ENCODE measurements at places on chromosomes 12 and 14.
A peak's percentile ranks its signal among the peaks of the same experiment; 100 is the strongest.

DNA sequence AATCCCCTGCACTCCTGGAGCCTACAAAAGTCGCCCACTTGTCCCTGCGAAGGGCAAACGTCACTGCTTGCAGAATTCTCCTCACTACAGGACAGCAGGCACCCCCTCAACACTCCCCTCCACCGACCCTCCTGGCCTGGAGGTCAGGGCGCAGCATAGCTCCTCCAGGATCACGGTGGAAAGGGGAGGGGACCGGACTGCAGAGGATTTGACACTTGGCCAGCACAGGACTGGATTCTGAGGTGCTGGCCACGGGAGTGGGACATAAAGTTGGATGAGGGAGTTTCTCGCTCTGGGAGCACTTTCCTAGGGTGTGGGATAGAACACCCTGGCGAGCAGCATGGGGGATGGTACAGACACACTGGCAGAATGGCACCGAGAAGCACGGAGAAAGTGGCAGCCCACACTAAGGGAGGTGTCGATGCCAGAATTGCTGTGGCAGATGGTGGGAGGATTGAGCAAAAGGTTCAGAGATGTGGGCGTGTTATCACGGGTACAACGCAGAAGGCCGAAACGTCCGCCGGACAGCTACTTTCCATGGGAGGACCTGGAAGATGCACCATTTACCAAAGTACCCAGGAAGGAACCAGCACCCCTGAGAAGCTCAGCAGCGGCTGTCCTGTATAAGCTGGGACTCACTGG, 51.4 kb upstream of the DIO3 start:
- DNase-seq = no peak

DNA sequence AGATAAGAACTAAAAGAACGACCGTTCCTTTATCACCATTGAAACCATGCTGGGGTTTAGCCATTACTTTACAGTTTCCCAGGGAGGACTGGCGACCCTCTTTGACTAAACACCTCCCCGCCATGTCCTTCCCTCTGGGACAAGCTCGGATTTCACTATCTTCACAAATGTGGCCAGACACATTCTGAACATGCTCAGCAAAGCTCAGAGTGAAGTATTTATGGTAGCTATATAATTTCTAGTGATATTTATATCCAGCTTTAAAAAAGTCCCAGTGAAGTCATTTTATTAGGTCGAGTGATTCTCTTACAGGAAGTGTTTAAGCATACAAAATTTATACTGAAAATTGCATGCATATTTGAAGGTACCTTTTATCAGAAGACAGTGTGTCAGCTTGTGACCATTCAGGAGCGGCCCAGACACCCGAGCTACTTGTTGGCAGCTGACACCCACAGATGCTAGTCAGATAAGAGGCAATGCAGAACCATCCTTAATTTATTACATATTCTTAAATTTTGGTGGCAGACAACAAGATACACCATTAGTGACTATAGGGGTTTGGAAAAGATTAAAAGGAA, 36.8 kb downstream of the NIN start:
- DNase-seq = no peak

DNA sequence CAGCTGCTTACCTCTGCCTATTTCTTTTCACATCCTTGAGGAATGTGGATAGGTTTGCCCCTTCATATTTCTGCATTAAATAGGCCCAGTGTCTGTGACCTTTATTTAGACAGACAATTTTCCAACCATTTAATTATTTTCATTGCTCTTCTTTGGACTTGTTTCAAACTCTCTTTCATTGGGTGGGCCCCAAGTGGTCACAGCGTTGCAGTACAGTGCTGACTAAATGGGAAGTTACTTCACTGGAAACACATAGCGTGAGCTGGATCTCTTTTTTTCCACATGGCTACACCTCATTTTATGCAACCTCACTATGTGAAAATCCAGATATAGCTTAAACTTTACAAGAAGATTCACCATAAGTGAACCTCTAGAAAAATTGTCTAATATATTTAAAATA, 438.9 kb downstream of the ADAMTS20 start:
- DNase-seq = peak; percentile 16

GRCh38 chr12:64673490-64674169, 63.3 kb downstream of the RASSF3 start:
- DNase-seq = peak; percentile 53

DNA sequence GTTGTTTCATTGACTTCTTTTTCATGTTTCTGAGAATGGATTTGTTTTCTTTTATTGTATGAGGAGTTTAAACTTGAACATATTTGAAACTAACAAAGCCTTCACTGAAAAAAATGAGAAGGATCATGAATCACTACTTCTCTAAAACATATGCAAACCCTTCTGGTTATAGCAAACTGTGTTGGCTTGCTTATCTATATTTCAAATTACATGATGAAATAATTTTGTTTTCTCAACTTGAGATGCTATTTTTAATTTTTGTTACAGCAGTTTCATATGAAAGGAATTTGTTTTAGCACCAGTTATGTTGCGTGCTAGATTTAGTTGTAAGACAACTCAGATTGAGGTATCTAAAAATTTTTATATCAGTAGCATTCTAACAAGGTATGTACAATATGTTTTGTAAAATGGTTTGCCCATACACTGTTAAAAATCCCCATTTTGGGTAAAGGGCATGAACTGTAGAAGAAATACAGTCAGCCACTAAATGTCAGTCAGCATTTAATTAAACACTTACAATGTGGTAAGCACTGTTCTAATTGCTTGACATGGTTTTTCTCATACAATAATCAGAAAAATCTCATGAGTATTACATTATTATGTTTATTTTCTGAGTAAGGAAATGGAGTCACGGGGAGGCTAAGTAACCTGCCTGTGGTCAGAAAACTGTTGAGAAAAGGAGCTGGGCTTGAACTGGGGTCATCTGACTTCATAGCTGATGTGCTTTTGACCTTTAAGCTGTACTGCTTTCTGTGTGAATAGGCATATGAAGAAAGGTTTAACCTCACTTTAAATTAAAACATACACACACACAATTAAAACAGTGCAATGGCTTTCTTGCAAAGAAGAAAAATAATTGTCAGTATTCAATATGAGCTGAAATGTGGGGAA, 105.7 kb downstream of the PLEKHA5 start:
- no peak for DNase-seq

DNA sequence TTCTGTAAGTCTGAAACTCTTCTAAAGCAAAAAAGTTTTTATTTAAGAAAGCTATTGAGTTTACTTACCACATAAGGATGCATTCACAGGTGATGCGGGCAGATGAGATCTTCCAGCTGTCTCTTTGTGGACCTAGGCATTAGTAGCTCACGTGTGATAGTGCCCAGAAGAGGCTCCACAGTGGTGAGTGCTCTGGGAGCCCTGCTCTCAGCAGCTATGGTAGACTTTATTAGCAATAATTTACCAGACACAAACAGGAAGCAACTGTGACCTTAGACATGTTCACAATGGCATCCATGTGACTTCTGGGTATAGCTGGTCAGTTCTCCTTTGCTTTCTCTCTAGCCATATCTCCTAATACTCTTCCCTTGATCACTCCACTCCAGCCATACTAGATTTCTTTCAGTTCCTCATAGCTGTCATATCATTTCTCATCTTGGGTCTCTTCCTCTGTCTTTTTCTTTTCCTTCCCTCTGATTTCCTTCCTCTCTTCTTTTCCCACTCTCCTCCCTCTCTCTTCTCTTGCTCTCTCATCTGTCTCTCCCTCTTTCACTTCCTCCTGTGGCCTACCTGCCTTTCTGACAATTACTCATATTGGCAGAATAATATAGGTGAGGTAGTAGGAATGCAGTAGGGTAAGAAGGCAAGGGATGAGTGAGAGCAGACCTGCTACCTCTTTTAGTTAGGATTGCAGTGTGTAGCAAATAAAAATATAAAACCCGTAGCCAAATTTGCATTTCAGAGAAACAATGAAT, 75.2 kb upstream of the SCAF11 start:
- DNase-seq = no peak

GRCh38 chr12:113325916-113326315, 9.0 kb downstream of the SLC8B1 start:
- peak; percentile 48 for DNase-seq

- DNase-seq = no peak
Measured at GRCh38 chr14:31944256-31945073, 132.6 kb upstream of the ARHGAP5 start.

DNA sequence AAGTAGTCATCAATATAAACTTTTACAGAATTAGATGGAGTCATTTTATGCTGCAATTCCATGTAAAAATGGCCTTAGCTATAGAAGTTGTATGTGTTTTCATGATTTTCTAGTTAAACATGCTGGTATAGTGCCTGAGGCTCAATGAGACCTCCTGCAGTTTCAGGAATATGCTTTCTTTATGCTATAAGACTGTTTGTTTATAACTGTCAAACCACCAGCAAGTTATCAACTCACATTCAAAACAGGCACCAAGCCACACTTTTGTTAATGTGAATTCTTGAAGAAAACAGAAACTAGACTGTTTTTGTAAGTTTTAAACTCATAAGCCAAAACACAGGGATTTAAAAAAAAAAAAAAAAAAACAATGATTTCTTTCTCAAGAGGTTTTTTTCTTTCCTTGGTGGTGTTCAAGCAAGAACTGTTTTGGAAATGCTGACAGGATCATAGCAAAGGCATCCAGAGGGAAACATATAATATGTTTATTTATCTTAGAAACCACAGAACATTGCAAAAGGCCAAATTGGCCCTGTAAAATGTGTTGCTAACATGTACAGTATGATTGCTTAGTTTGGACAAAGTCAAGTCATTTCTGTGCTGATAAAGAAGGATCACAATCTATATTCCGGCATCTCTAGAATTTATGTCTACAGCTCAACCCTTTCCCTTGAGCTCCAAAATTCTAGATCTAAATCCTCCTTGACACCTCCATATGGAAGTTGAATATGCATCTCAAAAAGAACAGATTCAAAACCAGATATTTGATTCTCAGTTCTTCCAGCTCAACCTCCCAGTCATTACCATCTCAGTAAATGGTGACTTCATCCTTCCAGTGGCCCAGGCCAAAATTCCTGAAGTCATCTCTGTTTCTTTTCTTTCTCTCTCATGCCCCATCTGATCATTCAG, 29.0 kb upstream of the LUM start:
- no peak for DNase-seq

GRCh38 chr12:7756993-7757392, 8.0 kb upstream of the NANOGNB start:
- no peak for DNase-seq

GRCh38 chr12:40435251-40435650, 210.5 kb downstream of the LRRK2 start:
- DNase-seq = no peak

DNA sequence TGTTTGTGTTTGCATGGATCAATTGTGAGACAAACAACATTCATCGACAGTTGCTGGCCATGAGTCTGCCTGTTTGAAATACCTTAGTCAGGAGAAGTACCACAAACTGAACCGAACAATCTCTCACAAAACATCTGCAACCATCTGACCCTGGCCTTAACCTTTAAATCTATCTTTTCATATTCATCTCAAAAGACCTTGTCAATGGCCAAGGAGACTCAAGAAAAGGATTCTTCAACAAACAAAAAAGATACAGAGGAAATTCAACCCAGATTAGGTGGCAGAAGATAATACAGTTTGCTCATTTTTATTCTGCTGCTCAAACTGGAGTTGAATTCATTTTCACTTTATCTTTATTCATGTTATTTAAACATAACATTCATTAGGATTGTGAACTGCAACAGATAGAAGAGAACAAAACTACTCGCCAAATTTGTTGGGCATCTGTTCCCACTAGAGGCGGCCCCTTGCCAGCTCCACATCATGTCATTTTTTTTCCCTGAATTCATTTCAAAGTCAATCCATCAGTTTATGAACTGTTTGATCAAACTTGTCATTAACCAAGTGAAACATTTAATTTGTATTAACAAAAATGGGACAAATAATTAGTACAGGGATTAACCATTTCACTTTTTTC, 152.3 kb upstream of the OTX2 start:
- DNase-seq = no peak

DNA sequence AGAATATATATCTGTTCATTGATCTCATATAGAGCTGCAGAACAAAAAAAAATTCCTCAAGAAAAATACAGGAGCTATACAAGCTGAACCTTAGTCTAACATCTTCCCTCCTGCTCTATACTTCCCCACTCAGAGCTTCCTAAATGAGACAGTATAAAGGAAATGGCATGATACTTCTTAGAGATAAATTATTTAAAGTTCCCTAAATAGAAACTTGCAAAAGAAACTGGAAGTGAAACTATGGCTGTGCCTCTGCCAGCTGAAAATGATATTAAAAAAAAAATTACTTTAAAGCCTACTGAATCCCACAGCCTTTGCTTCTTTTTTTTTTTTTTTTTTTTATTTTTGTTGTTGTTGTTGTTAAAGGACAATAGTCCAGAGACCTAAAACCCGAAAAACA, 11.6 kb upstream of the NEK9 start:
- no peak for DNase-seq

DNA sequence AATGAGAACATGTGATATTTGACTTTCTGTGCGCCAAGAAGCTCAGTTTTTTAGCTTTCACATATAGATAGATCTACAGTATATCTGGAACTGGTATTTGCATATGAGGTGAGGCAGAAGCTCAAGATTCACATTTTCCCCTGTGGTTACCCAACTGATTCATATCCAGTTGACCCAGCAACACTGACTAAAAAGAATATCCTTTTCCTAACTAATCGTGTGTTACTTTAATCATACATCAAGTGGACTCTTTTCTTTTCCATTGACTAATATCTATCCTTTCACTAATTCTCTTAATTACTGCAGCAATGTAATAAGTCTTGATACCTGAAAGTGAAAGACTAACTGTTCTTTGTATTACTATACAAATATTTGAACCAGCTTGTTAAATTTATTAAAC, 236.1 kb downstream of the AEBP2 start:
- DNase-seq = no peak

DNA sequence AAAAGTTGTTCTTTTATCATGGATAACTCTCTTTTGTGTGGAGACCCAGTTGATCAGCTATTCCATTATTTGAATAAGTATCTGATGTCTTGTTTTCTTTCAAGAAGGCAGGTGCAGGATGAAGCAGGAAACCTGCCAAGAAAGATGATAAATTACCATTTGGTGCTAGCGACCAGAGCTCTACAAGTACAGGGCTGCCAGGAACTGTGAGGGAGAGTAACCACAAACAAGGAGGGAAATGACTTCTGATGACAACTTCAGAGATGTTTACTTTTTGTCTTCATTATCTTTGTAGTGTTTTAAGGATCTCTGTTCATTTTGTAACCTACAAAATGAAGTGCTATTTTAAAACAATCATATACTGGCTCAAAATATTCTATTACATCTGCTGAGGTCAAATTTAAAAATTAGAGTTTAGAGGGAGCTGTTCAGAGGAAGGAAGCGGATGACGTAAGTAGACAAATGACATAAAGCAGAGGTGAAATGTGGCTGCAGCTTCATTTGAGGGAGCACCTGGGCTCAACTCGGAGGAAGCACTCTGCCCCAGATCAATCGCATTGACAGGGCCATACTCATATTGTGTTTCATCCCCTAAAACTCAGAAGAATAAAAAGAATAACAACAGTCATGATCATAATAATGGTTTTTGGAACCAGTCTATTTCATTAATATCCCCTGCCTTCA, 226.8 kb downstream of the C12orf42 start:
- no peak for DNase-seq

DNA sequence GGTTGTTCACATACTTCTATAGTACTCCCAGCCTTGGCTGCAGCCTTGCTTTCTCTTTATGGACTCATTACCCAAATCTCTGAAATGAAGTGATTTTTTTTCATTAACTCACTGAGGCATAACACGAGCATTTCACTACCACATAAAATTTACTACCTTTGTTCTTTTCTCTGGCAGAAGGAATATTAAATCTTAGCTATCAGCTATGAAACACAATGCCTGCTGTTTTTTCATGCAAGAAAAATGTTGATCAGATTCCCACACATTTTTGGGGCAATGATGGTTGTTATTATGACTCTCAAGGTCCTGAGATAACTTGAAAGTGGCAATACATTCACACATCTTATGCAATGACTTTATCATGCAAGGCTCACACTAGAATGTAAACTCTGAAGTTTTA, 225.3 kb upstream of the ATP2B1 start:
- no peak for DNase-seq

Data from uterus (tissue), 4 donors.